ENCODE measurements at places on chromosomes 7 and 10.

- DNase-seq, result no peak
Observed at GRCh38 chr10:97768322-97769315, 3.2 kb downstream of the SFRP5 start.

GRCh38 chr10:120420421-120420820 lies 36.6 kb upstream of the PLPP4 start:
- no peak for DNase-seq

DNA sequence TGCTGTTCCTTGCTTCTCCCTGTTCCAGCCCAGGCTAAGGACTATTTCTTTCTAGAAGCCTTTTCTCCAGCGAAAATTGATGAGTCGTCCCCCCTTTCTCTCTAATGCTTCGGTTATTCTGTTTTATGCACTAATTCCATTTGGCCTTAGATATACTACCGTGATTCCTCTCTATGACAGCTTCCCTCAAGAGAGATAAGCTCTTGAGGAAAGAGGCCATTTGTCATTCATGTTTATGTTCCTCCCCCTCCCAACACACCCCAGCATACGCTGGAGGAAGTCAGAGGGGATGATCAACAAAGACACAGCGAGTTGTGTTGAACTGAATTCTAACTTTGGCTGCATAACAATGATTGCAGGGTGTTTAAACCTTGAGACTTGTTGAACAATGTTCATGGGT lies 198.8 kb downstream of the BMPER start:
- DNase-seq, result no peak

- DNase-seq, result no peak
Observed at GRCh38 chr10:84135836-84136235, 3.5 kb upstream of the GHITM start.

All from brain microvascular endothelial cell (primary cell).